Stimulated activated CD4-positive, alpha-beta T cell treated with anti-CD3 and anti-CD28 coated beads, Interleukin-15, amount 100 ng/mL, for 1 hour (primary cell): ENCODE measurements at places on chromosomes 5 and 9.

GRCh38 chr5:2562036-2562435 lies 189.4 kb downstream of the IRX2 start:
- no peak for DNase-seq

DNA sequence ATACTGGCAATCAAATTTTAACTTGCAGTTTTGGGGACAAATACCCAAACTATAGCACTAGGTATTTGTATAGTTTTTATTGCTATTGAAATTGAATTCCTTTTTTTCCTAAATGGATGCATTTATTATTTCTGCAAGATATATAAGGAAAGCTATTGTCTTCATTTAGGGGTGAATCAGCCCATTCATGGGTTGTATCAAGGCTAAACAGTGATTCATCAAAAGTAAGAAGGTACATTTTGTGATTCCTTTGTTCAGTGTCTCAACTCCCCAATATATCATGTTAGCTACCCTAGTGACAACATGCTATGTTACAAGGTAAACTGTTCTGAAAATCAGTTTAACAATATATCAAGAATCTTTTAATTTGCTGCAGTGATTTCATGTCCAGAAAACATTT lies 185.7 kb downstream of the PLK2 start:
- no peak for DNase-seq

DNA sequence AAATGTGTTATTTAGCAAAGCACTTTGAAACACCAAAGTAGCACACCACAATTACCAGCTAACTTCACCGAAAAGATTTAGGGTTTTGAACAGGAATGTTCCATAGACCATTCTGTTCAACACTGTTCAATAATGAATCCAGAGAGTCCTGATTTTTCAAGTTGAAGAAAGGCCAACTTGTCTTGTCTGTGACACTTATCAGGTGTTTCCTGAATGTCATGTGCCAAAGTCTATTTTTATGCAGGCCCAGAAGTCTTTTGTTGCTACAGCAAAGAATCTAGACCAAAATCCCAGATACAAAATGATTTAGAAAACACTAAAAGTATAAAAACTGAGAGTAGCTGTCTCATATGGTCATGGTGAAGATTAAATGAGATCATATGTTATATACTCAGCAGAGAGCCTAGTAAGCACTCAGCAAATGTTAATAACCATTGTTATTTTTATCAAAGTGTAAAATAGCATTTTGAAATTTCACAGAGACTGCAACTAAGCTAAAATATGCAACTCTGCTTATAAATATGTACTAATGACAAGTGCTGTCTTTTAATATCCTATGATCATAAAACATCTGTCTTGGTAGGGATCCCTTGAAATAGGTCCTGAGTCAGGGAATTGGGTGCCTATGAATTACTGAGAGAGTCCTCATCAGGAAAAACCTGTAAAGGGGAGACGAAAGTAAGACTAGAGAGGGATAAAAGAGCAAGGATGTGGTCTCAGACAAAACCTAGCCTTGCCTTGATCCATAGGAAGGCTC lies 122.4 kb upstream of the SLC12A2 start:
- DNase-seq: no peak

- DNase-seq: no peak
Measured at GRCh38 chr5:76763136-76763535, 47.2 kb downstream of the F2R start.

DNA sequence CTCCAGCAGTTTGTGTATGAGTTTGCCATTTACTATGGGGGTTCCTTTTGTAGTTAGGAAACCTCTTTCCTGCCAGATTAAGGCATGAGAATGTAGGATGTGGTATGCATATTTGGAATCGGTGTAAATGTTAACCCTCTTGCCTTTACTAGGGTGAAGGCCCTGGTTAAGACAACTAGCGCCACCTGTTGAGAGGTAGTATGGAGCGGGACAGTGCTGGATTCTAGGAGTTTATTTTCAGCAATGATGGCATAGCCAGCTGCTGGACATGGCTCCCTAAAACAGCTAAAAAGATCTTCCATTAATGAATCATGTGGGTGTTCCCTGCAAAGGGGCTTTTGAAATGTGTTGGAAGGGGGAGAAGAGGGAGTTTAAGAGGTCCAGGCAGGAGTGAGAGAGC lies 30.7 kb upstream of the GPX3 start:
- DNase-seq: no peak

DNA sequence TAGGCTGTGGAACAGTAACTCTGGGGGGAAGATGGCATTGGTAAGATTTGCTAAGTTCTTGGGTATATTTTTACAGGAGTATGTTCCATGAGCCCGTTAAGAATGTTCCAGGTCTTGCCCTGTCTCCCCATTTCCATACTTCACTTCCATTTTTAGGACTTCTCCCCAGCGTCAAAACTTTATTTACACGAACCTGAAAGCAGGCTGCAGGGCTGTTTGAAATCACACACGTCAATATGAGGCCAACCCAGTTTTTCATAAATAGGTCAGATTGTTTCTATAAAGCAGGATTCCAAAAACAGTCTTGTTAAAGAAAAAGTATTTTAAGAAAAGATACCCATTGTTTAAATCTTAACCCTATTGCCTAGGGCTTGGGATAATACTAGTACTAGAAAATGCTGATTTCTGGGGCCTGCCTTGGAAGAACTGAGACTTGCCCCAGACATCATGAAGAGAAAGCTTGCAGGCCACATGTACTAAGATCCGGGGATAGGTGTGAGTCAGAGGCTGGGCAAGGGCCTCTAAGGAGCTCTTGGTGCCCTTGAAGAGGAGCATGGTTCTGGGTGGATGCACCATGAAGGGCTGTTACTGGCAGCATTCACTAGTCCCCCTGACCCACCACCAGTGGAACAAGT lies 24.2 kb downstream of the TRIO start:
- no peak for DNase-seq

DNA sequence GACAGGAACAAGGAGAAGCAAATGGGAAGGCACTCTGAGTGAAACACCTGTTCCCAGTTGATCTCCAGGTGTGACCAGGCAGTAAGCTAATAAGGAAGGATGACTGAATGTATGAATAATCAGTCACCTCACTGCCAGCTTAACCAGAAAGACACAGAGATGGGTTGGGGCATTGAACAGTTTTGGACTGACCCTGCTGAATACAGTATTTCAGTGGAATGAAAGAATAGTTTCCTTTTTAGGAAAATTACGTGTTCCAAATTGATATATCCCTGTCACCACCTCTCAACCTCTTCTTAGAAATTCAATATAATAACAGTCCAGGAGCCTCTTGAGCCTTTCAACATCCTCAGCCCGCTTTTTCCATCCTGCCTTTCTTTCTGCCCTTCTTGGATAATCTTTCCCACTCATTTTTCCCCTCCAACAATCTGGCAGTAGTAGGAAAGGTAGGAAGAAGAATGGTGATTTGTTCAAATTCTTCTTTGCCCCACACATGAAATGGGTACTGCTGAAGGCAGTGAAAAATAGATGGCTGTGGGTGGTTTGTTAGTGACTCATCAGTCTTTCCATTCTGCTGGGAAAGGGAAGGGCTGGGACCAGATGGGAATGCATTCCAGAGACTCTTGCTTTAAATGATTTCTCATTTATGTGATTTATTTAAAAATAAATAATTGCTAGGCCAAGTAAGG lies 117.9 kb downstream of the ZSWIM6 start:
- no peak for DNase-seq

GRCh38 chr9:106860721-106861639 lies 2.0 kb upstream of the ZNF462 start:
- no peak for DNase-seq

- no peak for DNase-seq
Measured at GRCh38 chr5:171226864-171227263, 82.2 kb upstream of the TLX3 start.

- no peak for DNase-seq
Measured at GRCh38 chr9:114388357-114388682, 538 bp upstream of the AKNA start.

DNA sequence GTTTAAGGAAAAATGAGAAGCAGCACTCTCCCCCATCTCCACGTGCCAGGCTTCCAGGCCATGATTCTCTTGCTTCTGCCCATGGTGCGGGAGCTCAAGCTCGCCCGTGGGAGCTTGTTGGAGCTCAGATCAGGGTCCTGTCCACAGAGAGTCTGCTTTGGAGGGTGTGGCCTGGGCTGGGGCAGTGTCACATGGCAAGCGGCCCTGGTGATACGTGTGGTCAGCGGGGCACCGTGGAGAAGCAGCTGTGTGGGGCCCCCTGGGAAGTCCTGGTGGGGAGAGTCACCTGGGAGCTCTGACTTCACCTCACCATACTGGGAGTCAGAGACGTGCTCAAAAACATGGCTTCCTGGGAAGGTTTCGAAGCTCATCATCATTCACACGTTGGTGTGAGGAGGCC lies 275.3 kb downstream of the GADD45G start:
- DNase-seq: no peak

- DNase-seq: no peak
Measured at GRCh38 chr9:3848445-3849114, 322.8 kb upstream of the RFX3 start.

- DNase-seq: no peak
Measured at GRCh38 chr5:169764018-169764378, 126.9 kb downstream of the DOCK2 start.

GRCh38 chr9:3441197-3441816 lies 84.5 kb downstream of the RFX3 start:
- peak; percentile 9 for DNase-seq

DNA sequence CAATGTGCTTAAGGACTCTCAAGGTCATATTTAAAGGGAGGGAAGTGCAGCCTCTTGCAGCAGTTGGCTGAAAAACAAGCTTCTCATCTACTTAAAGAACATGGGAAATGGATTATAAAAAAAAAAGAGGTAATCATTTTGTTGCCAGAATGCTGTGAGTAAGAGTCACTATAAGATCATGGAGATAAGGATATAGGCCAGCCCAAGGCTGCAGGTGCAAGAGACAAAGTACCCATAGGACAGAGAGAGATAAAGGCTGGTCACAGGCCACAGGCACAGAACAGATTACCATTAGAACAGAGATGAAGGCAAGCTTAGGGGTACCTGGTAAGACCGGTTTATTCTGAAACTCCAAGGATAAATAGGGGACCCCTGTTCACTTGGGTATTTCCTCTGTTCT lies 70.5 kb downstream of the CDKN2A start:
- DNase-seq: no peak
